ENCODE measurements at places on chromosomes 2 and 18.

GRCh38 chr2:233414777-233415570 is 60.7 kb downstream of the DGKD start:
- no peak for DNase-seq

DNA sequence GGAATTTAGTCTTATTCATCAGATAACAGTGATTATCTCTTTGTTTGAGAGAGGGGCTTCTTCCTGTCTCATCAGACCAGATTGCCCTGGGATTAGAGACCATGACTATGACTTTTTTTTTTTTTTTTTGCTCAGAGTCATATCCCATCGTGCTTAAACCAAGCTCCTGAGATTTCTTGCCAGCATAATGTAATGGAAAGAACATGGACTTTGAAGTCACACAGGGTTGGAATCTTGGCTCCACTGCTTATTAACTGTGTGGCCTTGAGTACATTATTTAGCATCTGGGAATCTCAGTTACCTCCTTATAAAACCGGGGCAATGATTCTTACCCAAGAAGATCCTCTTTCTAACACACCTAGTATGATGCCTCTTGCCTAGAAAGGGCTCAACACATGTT is 268.3 kb downstream of the DYSF start:
- DNase-seq = no peak

DNA sequence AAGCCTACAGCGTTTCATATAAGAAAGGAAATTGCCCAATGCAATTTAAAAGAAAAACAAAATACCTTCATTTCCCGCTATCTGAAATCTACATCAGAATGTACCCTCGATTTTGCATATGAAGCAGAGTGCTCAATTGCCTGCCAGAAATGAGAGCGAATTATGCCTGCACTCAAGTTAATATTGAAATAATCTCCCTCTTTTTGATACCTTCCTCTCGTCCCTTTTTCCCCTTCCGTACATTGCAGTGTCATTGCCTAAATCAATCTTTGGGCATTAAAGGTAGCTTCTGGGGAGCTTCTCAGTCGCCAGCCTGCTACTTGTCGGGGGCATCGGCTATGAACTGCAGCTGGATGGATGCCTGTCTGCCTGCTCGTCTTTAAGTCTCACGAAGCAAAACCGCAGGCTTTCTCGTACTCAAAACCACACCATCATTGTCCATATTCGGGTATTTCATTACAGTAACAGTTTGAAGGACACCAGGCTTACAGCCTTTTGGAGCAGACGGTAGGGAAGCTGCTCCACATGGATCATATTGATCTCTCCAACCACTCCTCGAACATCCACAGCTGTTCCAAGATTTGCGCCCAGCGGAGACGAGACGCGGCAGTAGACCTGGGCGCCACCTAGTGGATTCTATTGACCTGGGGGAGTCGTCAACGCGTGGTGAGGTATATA is 64.0 kb upstream of the HNRNPA3 start:
- DNase-seq = peak; percentile 60

GRCh38 chr2:10279472-10279870 is 23.2 kb upstream of the HPCAL1 start:
- no peak for DNase-seq

DNA sequence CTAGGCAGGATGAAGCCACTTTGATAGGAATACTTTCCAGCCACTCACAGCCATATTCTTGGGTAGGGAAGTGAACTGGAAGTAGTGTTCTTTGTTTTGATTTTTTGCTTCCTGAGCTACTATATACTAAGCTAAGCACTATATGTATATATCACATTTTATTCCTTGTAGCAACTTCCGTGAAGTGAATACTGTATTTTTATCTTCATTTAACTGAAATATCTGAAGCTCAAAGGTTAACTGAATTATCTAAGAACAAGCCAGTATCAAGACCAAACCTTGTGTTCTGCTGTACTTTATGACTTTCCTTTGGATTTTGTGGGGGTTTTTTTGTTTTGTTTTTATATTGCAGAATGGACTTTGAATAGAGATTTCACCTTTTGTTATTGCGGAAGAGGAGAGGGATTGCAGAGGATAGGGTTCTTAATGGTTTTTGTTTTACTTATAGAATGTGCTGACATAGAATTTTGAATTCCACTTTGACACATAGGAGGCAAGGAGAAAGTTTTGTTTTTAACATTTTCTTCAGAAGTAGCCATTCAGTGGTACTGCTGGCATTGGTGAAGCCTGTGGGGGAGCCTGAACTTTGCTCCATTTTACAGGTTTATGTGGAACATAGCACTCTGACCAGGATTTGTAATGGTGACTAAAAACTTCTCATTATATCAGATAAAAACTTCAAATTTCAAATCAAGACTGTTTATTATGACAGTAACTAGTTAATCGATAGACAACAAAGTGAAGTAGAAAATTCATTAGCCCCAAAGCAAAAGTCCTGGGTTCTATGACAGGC is 24.1 kb upstream of the RNF138 start:
- DNase-seq = no peak

- no peak for DNase-seq
Measured at GRCh38 chr18:43507842-43508481, 230.7 kb upstream of the SYT4 start.

DNA sequence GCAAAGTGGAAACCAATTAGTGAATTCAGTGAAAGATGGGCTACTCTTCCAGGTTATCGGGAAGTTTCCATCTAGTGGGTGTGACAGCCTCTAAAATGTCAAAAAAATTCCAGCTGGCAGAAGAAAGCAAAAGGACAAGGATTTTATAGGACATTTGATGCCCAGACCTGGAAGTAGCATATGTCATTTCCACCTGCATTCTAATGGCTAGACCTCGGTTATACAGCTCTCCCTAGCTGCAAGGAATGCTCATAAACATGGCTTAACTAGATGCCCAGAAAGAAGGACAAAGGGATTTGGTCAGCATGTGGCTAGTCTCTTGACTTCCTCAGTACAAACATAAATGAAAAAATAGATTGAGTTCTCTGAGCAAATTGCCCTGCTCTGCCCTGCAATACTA is 215.4 kb downstream of the NYAP2 start:
- DNase-seq = no peak

GRCh38 chr18:72063001-72063400 is 481.1 kb downstream of the CBLN2 start:
- DNase-seq = peak; percentile 93

DNA sequence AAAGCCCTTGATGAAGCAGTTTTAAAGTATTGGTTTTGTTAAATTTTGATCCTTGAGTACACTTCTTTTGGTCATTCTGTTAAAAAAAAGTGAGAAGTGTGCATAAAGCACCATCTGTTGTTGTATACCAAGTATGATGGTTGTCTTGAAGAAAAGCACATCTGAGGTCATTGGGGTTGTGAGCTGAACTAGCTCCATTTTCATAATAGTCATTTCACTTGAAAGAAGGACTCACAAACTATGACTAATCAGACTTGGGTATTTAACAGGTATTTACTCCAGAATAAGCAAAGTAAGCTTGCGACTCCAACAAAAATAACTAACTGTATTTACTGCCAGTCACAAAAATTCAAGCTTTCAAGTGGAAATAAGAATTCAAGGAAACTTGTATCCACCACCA is 35.1 kb downstream of the CHN1 start:
- DNase-seq = no peak

- no peak for DNase-seq
Measured at GRCh38 chr18:80231616-80232015, 15.7 kb downstream of the PARD6G start.

- peak; percentile 31 for DNase-seq
Measured at GRCh38 chr2:176533505-176534193, 264.4 kb downstream of the MTX2 start.

GRCh38 chr2:191846515-191847476 is at the start of gene CAVIN2:
CAVIN2 (minus strand) TSS chr2:191847088; CDS start chr2:191846925, 163 bp downstream.
- no peak for DNase-seq

- no peak for DNase-seq
Measured at GRCh38 chr2:101830555-101830954, 133.0 kb downstream of the MAP4K4 start.
